Left renal cortex interstitium (tissue), 4 donors: ENCODE measurements at places on chromosomes 11 and 22.

GRCh38 chr11:78740199-78741071, 165.8 kb upstream of the NARS2 start:
- no peak for DNase-seq

DNA sequence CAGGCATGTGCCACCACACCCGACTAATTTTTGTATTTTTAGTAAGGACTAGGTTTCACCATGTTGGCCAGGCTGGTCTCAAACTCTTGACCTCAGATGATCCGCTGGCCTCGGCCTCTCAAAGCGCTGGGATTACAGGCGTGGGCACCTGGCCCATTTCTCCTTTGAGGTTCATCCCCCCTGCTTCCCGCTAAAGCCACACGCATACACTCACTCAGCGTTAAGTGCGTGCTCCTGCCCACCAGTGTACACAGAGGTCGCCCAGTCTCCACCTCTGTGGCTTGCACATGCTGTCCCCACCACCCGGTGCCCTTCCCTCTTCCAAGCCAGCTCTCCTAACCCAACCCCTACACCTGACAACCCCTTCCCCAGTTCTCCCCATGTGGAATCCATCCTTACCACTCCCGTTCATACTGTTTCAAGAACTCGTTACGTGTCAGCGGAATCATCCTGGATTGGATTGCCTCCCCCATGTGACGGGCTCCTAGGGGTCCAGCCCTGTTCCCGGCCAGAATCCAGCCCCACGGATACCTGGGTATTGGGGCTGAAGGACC, 15.7 kb upstream of the CYTH4 start:
- DNase-seq, result no peak

GRCh38 chr22:27986937-27987336, 67.9 kb upstream of the PITPNB start:
- no peak for DNase-seq

DNA sequence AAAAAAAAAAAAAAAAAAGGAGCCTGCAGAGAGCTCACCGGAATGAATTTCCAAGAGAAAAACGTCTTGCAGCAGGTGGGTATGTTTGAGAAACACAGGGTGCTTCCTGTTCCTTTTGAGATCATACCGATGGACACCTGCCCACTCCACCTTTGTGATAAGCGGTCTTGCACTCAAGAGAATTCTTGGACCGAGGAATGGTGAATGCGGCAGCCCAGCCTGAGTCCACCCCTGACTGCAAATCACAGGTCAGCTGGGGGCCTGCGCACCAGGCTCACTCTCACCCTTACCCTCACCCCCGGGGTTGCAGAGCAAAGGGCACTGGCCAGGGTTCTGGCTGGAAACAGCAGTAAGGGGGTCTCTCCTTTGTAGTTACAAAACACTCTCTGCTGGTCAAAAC, 16.8 kb upstream of the TEF start:
- DNase-seq, result no peak

DNA sequence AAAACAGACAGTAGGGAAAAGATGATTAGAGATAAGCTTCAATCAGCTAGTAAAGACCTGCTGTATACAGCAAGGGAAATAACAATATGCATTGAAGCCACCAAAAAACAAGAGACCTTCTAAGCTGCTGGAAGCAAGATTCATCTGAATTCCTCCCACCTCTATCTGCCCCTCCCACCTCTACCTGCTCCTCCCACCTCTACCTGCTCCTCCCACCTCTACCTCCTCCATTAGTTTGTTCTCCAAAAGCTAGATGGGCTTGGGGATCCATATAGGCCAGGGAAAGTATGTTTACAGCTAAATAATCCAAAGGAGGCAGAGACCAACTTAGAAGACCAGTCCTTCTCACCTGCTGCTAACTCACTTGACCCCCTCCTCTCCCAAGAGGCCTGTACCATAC, 33.2 kb downstream of the PAK1 start:
- DNase-seq, result no peak

DNA sequence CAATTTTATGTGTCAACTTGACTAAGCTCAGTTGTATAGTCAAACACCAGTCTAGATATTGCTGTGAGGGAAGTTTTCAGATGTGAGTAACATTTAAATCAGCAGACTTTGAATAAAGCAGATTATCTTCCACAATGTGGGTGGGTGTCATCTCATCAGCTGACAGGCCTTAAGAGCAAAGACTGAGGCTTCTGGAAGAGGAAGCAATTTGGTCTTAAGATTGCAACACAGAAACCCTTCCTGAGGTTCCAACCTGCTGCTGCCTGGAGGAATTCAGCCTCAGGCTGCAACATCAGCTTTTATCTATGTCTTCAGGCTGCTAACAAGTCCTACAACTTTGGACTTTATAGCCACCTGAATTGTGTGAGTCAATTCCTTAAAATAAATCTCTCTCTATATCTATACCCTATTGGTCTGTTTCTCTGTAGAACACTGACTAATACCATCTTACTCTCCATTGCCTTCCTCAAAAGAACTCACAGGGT, 277.2 kb upstream of the PLET1 start:
- DNase-seq, result no peak

DNA sequence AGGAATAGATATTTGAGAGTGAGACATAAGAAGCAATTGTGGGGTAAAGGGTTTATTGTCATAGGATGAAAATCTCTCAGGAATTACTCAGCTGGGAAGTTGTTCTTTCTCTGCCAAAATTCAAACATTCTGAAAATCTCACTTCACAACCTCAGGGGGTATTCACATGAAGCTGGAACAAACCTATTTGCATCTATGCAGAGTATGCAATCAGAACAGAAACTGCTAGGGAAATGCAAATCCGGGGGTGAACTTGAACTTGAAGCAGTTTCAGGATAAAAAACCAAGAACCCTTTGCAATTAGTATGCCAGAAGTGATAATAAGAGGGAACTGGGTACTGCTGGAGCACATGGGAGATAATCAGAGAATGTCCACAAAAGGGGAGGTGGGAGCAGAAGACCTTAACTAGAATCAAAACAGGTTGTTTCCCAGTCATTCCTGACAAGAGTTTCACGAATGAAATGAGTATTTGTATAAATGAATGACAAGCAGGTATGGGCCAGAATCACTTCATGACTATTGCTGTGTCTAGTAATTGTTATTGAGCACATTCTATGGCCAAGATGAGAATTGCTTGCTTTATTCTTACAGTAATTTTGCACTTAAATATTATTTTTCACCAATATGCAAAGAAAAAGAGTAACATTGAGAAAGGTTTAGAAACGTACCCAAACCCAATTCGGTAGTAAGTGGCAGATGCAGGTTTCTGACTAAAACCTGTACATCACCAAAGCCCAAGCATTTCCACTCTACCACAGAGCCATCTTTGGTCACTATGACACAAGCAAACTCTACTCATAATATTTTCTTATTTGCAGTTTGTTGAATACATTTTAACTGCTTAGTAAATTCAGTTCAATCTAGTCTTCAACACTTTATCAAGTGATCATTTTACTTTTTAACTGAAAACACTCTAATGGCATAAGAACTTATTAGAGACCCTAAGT, 61.8 kb upstream of the UBASH3B start:
- no peak for DNase-seq

DNA sequence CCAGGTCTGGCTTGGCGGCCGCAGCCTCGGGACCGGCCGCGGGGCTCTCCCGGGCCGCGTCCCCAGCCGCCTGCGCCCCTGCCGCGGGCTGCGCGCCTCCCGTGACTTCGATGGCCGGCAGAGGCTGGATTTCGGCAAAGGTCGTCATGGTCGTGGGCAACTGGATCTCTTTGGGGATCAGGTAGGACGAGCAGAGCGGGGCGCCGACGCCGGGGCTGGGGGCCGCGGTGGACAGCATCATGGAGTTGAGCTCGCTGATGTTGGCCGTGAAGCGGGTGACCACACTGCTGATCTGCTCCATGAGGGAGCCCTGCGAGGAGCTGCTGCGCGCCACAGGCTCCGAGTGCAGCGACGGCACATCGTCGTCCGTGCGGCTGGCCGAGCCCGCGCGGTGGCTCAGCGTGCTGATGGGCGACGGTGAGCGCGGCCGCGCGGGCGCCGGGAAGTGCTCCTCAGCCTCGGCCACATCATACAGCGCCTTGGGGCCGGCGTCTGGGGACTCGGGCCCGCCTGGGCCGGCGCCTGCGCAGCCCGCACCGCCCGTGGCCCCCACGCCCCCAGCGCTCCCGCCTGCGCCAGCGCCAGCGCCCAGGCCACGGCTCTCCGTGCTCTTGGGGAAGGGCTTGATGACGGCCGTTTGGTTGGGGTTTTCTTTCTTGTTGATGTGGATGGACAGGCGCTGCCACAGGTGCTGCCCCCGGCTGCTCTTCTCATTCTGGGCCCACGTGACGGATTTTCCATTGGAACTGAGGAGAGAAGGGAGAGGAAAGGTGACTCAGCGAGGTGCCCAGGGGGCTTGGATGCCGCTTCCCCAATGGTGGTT, 171.4 kb upstream of the CTSC start:
- peak; percentile 50 for DNase-seq

GRCh38 chr11:79481795-79482194, 41.0 kb upstream of the TENM4 start:
- DNase-seq, result no peak

DNA sequence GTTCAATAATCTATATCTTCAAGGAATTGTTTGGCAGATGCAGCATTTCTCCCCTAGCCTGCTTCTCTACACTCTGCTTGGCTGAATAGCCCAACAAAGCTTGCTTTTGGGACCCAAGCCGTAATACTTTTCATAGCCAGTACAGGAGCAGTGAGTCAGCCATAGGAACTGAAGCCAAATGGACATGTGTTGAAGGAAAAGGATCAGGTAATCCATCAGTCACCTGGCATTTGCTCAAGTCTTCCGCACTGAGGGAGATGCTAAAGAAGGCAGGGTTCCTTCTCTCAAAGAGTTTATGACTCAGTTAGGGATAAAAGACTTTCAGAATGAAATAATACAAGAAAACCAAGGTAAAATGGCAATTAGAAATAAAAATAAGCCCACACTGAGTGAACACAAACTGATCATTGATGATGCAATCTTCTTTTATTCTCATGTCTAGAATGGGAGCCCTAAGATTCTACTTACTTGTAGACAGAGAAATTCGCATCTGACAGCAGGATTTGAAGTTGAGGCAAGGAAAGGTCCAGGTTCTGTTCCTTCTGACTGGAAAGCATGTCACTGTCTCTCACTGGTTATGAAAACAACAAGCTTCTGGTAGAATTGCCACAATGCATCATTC, 13.2 kb downstream of the C11orf87 start:
- DNase-seq, result no peak

- DNase-seq, result no peak
Measured at GRCh38 chr11:27471589-27472397, 797 bp downstream of the LGR4 start.

GRCh38 chr11:86802601-86803051, 2.3 kb downstream of the PRSS23 start:
- DNase-seq, result no peak

DNA sequence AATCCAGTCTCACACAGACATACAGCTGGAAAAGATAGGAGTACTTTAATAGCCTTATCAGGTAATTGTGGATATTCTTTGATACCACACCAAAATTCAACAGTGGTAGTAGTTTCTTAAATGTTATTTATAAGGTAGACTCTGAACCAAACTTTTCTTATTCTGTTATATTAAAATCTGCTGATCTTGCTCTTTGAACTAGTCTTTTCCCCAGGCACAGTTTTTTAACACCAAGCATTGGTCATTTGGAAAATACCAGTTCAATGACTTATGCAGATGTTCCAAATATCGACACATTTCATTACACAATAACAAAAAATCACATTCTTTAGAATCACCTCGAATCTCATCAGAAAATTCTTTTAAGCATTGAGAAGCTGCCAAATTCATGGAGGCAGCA, 7.6 kb downstream of the TRIM66 start:
- DNase-seq, result no peak

DNA sequence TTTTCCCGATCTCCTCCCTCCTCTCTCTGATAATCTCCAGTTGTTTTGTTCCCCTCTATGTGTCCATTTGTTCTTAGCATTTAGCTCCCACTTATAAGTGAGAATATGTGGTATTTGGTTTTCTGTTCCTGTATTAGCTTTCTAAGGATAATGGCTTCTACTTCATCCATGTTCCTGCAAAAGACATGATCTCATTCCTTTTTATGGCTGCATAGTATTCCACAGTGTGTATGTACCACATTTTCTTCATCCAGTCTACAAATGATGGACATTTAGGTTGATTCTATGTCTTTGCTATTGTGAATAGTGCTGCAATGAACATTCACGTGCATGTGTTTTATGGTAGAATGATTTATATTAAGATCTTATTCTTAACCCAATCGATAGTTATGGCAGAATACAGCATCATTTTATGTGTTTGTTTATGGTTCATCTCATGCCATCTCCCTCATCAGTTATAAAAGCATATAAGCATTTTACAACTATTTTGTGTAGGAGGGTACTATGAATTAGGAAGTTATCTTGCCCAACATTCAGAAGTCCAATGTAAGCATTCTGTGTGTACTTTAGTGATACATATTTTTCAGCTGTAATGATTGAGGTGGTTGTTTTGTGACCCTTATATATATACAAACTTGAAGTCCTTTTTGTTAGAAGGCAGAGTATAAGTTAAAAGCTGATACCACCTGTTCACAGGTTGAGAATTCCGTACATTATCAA, 3.2 kb downstream of the MS4A3 start:
- DNase-seq, result no peak

- DNase-seq, result no peak
Measured at GRCh38 chr22:30361916-30362650, 5.3 kb downstream of the CCDC157 start.

- no peak for DNase-seq
Measured at GRCh38 chr11:106695506-106695905, 322.8 kb downstream of the GUCY1A2 start.

- DNase-seq, result no peak
Measured at GRCh38 chr22:31105282-31105929, 2.0 kb downstream of the SELENOM start.

DNA sequence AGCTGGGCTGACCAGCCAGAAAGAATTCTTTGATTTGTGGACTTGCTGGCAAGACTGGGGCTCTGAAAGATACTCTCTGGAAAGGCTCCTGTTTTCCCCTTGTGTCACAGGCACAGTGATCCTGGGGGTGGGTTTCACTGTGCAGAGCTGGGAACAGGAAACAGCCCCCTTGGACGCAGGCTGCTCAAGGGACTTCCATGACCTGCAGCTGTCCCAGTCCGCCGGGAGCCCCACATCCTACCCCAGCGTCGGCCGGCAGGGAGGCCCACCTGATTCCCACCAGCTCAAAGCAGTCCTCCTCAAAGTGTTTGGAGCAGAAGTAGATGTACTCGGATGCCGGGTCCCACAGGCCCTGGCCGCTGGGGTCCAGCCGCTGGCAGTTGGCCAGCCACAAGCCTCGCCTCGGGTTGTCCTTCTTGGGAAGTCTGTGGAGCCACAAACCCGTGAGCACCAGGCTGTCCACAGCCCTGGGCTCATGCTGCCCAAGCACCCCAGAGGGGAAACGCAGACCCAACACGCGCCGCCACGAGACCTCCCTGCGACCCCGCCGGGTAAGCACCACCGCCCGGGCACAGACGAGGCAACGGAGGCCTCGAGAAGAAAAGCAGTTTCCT, 824 bp downstream of the THAP7 start:
- DNase-seq, result no peak

DNA sequence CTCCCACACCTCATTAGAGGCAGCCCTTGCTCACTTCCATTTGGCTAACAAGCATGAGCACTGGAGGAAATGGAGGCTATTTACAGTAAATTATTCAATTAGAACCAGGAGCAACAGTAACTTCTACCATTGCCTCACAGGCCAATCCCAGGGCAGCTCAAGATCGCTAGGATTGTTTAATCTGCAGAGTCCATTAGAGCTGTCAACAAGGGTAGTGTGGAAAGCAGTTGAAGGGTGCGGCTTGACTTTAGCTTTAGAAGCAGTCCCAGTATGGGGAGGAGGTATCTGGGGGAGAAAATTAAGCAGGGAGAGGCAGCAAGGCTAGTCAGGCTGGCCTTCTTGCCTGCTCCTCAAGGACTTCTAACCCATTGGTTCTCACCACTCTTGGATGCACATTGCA, 38.3 kb upstream of the CYP2R1 start:
- DNase-seq, result no peak

GRCh38 chr11:58688789-58689503, 42.8 kb downstream of the GLYAT start:
- DNase-seq, result no peak
